ENCODE measurements at places on chromosomes 3 and 15.

GRCh38 chr3:140842984-140843649, 98.5 kb upstream of the SLC25A36 start:
- peak; percentile 52 for DNase-seq

DNA sequence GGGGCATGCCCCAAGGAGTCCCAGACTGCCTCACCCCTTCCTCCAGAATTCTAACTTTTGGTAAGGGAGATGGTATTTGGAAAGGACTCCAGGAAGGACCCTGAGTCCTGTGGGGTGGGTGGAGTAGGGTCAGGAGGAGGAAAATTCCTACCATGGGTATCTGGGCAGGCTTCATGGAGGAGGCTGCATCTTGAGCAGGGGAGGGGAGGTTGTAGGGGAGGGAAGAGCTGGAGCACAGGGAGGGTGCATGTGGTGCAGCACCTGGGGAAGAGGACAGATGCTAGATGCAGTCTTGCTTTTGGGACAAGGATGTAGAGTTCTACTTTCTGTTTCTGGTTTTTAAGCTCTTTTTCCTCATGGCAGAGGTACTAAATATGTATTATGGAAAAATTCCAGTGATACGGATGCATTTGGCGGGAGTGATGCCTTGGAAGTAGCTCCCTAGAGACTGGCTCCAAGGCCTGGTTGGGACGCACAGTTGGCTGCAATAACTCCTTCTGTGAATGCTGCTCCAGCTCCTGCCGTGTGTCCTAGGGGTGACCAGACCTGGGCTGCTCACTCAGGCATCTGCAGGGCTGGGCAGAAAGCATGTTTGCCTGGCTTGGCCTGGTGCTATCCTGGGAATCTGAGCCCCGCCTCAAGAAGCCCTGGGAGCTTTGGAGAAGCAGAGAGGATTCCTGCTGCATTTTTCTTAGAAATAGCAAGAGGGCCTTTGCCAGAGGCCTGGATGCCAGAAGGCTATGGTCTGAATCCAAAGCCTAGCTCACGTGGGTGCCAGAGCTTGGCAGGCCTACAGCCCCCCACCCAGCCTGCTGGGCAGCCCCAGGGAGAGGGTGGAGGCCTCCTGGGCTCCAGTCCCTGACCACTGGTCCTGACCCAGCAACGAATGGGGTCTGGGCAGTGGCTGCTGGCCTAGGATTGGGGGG, 10.1 kb downstream of the SEMA3F start:
- no peak for DNase-seq

DNA sequence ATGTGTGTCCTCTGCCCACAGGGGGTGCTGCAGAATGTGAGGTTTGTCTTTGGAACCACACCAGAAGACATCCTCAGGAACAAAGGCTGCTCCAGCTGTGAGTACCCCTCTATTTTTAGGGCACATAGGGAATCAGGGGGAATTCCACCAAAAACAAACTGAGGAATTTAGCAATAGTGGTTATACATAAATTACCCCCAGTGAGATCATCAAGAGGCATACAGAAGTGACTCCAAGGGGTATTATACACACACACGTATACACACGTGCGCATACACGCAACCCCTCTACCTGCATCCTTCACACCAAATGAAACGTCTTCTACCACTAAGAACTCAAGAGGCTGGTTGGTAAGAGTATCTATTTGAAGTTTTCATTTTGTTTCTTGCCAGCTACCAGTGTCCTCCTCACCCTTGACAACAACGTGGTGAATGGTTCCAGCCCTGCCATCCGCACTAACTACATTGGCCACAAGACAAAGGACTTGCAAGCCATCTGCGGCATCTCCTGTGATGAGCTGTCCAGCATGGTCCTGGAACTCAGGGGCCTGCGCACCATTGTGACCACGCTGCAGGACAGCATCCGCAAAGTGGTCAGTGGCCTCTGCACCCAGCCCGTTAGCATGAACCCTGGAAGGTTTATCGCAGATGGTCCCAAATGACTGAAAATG, 2.9 kb downstream of the THBS1 start:
- peak; percentile 49 for DNase-seq

DNA sequence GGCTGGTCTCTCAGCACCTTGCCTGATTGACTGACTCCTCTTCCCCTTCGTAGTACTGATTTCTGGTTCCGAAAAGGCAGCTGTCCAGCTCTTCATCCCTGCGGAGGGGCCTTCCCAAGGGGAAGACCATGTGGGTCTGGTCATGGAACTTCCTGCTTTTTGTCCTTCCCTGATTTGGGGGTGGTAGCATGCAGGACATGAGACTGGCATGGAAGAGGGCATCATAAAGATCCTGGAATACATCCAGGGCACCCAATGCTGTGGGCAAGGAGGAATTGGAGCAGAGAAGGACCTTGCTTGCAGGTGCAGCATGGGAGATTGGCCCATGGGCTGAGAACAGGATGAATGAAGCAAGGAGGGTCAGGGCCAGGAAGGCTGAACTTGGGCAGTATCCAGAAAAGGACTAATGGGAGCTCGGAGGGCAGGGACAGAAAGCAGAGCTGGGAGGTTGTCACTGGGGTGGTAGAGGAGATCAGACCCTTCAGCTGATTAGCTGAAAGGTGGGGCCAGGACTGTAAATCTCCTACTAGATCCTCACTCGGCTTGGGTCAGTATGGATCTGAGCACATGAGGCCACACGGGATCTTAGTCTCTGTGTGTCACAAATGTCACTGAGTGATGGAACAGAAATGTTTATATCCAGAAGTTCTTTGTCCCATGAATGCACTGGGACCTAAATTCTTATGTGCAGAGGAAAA, 59.5 kb downstream of the AMOTL2 start:
- DNase-seq: no peak

DNA sequence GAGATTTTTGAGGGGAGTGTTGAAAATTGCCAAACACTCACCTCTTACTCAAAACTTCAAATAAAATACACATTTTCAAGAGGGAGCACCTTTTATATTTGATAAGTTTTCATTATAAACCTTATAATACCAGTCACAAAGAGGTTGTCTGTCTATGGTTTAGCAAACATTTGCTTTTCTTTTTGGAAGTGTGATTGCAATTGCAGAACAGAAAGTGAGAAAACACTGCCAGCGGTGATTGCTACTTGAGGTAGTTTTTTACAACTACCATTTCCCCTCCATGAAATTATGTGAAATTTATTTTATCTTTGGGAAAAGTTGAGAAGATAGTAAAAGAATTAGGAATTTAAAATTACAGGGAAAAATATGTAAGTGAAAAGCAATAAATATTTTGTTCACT, 20.1 kb downstream of the DIPK2A start:
- DNase-seq: no peak

GRCh38 chr3:105847452-105847851, 21.4 kb downstream of the CBLB start:
- no peak for DNase-seq

- no peak for DNase-seq
Observed at GRCh38 chr15:79595306-79595705, 163.2 kb downstream of the MINAR1 start.

DNA sequence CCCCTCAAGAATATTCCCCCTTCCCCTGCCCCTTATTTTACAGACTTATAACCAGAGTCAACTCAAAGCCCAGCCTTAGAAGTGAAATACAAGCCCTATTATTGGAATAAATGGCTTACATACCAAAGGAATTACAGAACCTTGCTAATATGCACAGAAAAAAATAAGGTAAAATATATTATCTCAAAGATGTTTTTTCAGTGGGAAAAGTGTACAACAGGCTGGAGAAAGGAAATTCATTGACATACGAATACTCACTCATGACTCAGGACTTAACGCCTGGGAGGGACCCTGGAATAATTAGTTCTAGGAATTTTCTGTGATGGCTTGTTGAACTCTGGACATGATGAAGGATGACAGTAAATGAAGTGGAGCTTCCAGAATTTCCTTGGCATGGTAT, 27.0 kb downstream of the ARL14 start:
- DNase-seq: no peak

GRCh38 chr3:121793078-121793477, 41.8 kb downstream of the IQCB1 start:
- peak; percentile 46 for DNase-seq

DNA sequence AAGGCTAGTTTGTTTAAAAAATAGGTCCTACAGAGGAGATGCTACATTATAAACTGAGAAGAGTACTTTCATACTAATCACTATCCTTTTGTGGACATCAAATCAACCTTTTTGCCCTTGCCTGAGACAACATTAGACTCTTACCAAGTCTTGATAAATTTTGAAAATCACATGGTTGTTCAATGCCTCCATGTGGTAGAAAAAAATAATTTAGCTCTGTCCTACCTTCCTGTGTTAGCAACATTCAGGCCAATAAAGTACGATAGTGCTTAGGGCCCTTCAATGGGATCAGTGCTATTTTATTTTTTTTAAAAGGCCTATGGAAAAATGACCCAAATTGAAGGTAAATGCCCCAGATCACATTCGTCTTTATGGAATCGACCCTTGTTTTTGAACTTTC, 5.0 kb upstream of the UBE2E1 start:
- peak; percentile 21 for DNase-seq

- DNase-seq: no peak
Observed at GRCh38 chr15:90038632-90039095, 37.5 kb downstream of the ZNF710 start.

- no peak for DNase-seq
Observed at GRCh38 chr3:156902916-156903315, 76.8 kb downstream of the LEKR1 start.

GRCh38 chr15:36106640-36107335, 472.6 kb upstream of the CDIN1 start:
- no peak for DNase-seq

- DNase-seq: no peak
Observed at GRCh38 chr15:80573606-80574005, 121.5 kb upstream of the ABHD17C start.

DNA sequence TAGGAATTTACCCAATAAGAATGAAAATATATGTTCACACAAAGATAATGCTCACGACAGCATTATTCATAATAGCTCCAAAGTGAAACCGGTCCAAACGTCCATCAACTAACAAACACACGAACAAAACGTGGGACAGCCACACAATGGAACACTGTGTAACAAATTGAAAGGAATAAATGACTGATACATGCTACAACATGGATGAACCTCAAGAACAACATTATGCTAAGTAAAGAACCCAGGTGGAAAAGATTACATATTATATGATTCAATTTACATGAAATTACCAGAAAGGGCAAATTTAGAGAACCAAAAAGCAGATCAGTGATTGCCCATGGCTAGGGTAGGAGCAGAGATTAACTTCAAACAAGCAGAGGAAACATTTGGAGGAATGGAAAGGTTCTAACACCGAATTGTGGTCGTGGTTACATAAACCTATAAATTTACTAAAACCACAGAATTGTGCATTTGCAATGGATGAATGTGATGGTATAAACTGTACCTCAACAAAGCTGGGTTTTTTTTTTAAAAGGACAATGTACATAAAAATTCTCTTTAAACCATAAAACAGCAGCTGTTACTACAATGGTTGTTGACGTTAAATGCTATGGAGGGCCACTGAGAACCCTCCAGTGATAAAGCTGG, 76.3 kb downstream of the XXYLT1 start:
- DNase-seq: no peak

- DNase-seq: no peak
Observed at GRCh38 chr3:16448639-16449070, 64.8 kb downstream of the RFTN1 start.

DNA sequence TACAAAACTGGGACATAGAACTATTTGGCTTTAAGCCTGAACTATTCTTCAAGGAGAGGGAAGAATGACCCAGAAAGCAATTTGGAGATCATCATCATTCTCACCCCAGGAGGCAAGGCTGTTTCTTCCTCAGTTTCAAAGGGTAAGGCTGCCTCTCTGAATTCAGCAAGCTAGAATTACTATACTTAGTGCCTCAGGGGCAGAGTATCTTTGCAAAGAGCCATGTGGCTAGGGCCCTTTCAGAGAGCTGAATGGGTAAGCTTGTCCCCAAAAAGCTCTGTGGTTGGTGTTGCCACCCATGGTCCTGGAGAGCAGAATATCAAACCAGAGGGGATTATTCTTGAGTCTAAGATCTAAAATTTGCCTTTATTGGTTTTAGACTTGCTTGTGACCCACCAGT, 720.3 kb upstream of the ARPP21 start:
- DNase-seq: no peak

DNA sequence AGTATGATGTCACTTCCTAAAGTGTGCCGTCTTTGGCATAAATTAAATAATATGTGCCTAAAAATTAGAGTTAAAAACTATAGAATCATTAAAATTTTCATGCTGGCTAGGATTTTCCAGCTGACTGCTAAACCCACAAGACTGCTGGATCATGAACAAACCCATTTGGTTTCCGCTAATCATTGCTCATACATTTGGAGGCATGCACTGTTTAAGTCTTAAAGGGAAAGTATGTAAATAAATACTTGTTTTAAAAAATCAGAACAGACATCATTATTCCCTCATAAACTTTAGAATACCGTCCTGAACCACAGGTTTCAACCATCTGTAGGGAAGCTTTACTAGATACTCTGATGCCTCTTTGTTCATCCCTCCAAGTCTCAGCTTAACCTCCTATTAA, 26.5 kb downstream of the ATP6V1A start:
- no peak for DNase-seq

DNA sequence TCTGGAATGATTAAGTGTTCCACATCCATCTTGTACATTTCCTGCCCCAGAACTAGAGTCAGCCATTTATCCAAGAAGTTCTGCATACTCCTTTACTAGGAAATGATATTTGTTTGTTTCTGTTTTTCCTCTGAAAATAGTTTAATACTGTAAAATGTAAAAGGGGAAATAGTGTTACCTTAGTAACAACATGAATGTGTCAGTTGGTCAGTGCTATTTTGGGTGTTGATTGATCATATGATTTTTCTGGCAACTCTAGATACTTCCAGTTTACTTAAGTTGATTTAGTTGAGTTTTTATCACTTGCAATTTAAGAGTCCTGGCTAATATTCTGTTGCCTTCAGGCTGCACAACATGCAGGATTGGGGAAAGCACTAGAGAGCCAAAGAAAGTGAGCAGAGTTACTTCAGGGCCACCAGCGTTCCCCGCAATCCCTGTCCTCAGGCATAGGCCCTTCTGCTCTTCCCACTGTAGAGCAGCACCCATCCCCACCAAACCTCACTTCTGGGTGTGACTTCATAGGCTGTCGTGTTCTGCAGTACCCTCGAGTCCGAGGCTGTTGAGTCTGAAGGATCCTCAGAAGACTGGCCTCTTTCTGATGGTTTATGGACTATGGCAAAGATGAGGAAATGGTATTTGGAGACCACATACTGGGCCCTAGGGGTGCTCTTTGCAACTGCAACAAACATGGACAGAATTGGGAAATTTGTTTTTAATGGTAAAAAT, 69.0 kb downstream of the CHD2 start:
- no peak for DNase-seq
